ENCODE measurements at places on chromosomes 11 and 22. TPM values are rescaled to one million over a fixed set of nuclear protein-coding genes. Genes with fewer than 3 reads are reported as not detected.

The SEZ6L gene
- not detected for total RNA-seq

The C22orf42 gene
- total RNA-seq, result not detected

GRCh38 chr22:27133019-27133431 is 475.6 kb downstream of the MIAT start:
- DNase-seq, result no peak

GRCh38 chr22:37525073-37525745 is 6.0 kb upstream of the CARD10 start:
- DNase-seq, result no peak

The POTEH gene
- not detected for total RNA-seq

DNA sequence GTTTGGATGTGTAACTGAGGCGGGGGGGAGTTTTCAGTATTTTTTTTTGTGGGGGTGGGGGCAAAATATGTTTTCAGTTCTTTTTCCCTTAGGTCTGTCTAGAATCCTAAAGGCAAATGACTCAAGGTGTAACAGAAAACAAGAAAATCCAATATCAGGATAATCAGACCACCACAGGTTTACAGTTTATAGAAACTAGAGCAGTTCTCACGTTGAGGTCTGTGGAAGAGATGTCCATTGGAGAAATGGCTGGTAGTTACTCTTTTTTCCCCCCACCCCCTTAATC is 2.3 kb downstream of the MALAT1 start:
- DNase-seq, result no peak

DNA sequence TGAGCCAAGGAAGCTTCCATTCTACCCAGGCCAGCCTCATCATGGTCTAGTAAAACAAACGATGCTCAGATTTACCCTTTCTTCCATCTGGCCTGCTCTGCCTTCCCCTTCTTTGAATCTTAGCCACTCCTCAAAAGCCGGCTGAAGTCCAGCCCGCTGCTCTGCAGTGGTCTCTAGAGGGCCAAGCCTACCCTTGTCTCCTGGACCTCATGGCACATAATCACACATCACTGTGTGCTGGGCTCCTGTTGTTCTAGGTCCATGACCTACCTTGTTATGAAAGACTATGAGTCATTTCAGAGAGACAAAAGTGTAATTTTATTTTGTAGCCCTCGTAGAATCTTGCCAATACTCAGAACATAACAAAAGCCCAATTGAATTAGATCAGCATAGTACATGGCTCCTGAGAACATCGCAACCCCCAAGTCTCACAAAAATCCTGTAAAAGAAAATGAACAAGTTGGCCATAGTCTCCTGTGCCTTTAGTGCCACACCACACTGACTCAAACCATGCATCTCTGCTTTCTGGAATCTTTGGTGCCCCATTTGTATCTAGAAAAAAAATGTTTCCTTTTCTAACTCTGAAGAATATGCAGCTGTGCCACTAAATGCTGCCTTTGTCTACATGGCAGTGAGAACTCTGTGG is 192.7 kb downstream of the OPCML start:
- no peak for DNase-seq

DNA sequence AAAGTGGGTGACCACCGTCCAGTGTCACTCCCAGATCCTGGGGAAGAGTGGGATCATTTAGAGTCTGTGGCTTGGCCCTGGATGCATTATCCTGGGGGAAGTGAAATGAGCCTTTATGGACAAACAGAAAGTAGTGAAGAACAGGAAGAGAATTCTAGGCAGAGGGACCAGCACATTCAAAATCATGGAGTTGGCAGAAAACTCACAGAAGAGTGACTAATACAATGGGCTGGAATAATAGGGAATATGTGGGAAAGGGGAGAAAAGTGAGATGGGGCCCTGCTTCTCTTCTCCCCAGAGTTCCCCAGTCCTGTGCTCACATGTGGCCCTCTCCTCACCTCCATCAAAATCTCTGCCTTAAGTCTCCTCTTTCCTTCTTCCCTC is 84.3 kb downstream of the CCDC81 start:
- no peak for DNase-seq

DNA sequence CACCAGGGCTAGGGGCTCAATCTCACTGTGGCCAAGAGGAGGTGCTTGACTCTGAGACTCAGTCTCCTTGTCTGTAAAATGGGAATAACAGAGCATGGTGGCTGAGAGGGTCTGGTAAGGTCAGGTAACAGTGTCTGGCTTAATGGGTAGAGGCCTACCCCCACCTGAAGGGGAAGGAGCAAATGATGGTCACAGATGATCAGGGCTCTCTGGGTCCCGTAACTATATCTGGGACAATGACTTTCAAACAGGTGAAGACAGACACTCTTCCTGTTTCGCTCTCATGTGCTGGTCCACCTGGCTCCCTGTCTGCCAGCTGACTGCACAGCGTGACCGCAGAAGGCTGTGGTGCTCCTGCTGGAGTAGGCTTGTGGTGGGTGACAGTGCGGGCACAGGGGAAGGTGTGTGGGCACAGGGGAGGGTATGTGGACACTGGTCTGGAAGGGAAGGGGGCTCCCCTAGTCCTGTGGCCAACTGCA is 4.0 kb downstream of the A4GALT start:
- DNase-seq, result no peak

DNA sequence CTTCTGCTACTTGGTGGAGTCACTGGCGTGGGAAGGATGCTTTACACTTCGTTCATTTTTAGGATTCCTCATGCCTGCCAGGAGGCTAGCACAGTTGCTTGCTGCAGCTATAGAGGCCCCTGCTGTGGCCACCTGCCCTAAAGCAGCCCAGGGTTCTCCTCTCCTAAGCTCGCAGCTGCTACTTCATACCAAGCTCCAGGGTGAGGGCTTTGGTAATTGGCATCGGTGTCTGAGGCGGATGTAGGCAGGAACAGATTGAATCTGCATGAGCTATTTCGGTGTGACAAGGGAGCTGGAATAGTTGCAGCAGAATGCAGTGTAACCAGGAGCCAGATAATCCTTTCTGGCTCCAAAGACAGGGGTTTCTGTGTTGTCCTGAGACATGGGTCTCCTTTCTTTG is 133.1 kb downstream of the MICAL2 start:
- DNase-seq, result no peak

The SORL1 gene
- total RNA-seq, result 90.4 TPM

DNA sequence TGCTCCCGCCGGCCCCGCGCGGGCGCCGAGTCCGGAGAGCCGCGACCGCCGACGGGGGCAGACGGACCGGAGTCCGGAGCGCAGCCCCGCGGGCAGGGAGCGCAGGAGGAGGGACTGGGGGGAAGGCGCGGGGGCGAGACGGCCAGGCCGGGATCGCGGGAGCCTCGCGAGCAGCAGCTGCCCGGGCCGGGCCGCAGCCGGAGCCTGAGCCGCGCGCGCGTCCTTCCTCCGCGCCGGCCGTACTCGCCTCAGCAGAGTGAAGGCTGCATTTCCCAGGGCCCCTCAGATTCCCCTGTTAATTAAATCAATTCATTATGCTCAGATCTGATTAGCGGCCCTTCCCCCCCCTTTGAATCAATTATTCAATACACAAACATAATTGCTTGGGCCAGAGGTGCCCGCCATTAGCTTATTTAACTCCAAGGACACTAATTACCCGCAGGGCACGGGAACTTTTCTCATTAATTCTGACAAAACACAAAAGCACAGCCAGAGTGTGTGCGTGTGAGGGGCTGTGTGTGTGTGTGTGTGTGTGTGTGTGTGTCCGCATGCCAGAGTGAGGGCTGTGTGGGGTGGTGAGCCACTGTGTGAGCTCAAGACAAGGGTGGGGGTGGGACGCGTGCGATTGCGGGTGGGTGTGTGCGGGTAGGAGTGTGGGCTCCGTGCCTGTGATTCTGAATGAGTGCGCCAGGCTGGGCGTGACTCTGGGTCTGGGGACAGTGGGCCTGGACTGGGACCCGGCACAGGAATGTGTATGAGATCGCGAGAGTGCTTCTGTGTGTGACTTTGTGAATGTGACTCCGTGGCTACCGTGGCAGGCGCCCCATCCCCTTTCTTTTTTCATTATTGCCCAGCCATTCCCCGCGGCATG is 5.1 kb upstream of the LMO1 start:
- peak; percentile 31 for DNase-seq

The KRTAP5-7 gene
- not detected for total RNA-seq

- no peak for DNase-seq
Observed at GRCh38 chr11:95451261-95451660, 220.3 kb upstream of the SESN3 start.
